Astrocyte of the spinal cord (primary cell): ENCODE measurements at places on chromosomes 7 and 10.

DNA sequence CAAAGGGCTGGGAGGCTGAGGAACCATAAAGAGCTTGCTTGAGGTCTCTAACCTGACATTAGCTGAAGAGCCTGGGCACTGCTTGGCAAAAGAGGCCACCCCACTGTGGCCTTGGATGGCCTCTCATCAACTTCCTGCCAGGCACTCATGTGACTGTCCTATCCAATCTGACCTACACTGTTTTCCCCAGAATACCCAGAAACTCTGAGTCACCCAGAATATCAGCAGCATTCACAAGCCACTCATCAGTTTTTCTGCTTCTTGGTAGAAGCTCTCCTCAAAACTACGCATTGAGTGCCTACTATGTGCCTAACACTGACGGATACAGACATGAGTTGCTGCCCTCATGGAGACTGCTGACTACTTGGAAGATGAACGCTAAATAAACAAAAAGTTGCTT is 4.1 kb upstream of the NT5C2 start:
- peak; percentile 73 for DNase-seq

DNA sequence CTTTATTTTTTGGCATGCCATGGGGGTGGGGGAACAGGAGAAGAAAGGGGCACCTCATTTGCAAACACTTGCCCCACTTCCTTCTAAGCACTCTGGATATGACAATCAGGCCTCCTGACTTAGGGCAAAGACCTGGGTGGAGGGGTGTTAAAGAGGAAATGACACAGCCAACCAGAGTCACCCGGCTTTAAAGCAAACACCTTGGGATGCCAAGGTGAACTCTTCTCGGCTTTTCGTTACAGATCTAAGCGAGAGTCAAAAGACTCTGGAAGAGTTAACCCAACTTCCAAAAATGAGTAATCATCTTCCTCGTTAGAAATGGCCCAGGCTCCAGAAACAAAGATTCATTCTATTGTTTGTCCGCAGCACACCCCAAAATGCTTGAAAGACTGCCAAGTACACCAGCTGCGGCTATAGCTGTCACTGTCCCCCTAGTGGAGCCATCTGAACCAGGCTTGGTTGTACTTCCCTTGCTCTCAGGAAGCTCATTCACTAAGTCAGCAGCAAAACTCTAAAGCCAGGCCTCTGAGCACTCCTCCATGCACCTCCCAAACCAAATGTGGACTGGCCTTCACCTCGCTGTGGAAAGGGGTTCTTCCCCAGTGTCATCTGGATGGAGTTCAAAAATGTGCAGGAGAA is 24.8 kb downstream of the FAM53B start:
- DNase-seq, result peak; percentile 53

GRCh38 chr7:137513091-137513490 is 169.6 kb upstream of the PTN start:
- no peak for DNase-seq

DNA sequence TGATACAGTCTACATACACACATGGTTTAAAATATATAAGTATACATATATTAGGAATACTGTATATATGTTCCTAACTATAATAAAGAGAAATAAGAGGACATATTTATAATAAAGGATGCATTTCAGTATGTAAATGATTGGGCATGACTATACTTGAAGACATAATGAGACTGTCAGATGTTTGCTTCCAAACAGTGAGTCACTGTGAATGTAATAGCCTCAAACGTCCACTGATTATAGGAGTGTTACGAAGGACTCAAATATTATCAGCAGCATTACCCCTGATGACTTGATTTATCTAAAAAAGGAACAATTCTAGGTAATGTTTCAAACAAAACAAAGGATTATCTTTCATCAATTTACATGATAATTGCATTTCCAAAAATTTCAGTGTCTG is 39.9 kb upstream of the NRBF2 start:
- no peak for DNase-seq
